ENCODE measurements at places on chromosomes 3 and 15.

GRCh38 chr3:172726380-172726779 lies 15.5 kb upstream of the NCEH1 start:
- DNase-seq, result no peak

DNA sequence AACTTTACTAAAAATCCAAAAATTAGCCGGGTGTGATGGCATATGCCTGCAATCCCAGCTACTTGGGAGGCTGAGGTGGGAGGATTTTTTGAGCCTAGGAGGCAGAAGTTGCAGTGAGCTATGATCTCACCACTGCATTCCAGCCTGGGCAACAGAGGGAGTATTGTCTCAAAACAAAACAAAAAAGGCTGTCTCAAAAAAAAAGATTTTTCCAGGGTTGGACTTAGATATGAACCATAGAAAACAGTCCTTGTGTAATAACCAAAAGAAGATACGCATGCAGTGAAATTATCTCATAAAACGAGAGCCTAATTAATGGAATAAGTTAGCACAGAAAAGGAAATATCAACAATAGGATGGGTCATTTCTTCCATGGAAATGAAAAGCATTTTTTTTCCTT lies 320.4 kb upstream of the RASGRP1 start:
- DNase-seq, result peak; percentile 42

- DNase-seq, result no peak
Observed at GRCh38 chr3:75295013-75295412, 369.1 kb upstream of the FRG2C start.

DNA sequence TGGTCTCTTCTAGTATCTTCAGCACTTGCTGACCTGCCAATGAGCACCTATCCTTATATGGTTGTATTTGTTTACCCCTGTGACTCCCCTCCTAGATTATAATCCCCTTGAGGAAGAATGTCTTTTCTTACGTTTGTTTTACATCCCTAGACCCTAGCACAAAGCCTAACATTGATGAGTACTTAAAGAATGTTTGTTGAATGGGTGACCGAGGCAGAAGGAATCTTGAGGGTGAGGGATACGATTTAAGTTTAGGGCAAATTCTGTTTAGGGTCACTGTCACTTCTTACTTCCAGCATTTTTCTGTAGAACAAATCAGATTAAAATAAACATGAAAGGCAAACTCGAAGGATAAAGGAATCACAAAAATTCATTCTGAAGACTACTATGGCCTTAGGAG lies 80.9 kb upstream of the FAM98B start:
- no peak for DNase-seq

DNA sequence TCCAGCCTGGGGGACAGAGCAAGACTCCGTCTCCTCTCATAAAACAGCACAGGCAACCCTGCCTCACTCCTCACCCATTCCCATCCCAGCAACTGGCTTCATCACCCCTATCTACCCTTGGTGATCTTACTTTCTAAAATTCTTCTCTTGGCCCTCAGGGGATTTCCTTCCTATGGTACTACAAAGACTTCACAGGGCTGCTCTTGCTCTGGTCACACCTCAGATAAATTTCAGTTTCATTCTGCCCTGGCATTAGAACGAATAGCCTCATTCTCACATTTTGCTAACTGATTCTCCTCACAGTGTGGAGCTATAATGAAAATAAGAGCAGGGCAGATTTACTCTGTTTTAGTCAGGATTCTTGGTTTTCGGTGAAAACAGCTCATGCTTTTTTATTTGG lies 22.1 kb upstream of the CRBN start:
- DNase-seq, result no peak

GRCh38 chr3:4271834-4272233 lies 31.3 kb upstream of the SETMAR start:
- DNase-seq, result peak; percentile 43

GRCh38 chr3:11236588-11237461 lies 35.4 kb upstream of the ATG7 start:
- DNase-seq, result peak; percentile 67

DNA sequence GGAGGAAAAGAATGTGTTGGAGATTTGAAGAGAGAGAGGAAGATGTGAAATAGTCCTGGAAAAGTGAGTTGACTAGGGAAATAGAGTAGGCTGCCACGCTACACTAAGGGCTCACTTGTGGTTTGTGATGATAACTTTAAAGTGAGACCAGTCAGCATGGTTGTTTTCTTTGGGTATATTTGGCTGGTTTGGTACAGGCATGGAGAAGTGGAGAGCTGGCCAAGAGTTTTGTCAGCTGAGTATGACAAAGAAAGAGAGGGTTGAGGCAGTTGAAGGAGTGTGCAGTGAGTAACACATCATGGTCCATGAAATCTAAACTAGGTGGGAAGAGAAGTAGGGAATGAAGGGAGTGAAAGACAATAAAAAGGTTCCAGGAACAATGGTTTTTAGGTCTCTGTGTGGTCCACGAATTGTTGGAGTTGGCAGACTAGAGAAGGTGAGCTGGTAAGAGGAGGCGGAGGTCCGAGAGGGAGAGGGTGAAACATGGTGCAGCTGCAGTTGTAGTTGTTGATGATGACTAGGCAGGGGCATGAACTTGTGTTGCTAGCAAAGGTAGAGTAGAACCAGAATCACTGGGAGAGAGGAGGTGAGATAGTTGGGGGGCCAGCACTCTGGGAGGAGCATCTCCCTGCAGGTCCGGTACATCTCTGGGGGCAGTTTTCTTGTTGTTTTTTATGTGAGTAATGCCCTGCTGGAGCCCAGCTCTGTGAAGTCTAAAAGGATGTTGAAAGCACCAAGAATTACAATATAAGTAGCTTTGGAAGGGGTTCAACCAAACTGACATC lies 21.0 kb downstream of the ZNF80 start:
- DNase-seq, result no peak

GRCh38 chr3:69326855-69327300 lies 59.0 kb downstream of the FRMD4B start:
- no peak for DNase-seq

Data from ELR (cell line).